ENCODE measurements at places on chromosomes 7 and 10.

GRCh38 chr10:96415891-96416554 is 57.2 kb upstream of the OPALIN start:
- DNase-seq: no peak

DNA sequence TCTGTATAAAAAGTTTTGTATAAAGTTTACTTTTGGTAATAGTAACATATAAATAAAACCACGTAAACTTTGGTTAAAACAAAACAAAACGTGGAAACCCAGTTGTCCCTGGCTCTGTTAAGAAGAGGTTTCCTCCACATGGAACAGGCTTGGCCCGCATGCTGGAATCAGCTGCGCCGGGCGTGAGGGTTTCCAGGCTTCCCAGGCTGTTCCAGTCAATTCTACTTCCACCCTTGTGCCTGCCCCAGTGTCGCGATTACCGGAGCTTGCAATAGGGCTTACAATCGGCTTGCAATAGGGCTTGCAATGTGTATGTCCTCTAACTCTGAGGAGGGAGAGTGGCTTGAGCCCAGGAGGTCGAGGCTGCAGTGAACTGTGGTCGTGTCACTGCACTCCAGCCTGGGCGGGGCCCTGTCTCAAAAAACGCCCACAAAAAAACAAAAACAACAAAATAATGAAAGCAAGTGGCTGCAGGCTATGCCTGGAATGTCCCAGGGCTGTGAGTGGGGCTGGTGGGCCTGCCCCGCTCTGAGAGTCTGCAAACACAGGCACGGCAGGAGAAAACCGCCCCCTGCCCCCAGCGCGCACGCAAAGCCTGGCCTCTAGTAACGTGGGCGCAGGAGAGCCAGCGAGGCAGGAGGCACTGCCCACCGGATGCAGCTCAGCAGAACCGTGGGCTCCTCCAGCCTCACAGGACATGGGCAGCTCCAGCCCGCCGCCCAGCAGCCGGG is 16.3 kb downstream of the CYP2W1 start:
- DNase-seq: no peak

DNA sequence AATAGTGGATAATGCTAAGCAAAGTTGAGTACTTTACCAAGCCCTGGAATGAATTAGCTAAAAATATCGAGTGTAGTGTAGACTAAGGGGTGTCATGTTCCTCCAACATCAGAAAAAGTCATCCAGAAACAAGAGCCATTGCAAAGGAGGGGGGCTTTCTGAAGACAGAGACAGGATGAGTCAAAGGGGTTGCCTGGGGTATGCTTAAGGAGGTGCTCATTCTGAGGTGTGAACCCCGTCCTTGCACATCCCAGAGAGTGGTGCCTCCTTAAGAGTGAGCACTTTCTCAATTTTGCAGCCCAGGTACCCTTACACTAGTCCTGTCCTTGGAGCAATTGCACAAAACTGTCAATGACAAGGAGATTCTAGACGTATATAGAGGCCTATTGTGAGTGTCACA is 43.1 kb upstream of the C10orf71 start:
- no peak for DNase-seq

DNA sequence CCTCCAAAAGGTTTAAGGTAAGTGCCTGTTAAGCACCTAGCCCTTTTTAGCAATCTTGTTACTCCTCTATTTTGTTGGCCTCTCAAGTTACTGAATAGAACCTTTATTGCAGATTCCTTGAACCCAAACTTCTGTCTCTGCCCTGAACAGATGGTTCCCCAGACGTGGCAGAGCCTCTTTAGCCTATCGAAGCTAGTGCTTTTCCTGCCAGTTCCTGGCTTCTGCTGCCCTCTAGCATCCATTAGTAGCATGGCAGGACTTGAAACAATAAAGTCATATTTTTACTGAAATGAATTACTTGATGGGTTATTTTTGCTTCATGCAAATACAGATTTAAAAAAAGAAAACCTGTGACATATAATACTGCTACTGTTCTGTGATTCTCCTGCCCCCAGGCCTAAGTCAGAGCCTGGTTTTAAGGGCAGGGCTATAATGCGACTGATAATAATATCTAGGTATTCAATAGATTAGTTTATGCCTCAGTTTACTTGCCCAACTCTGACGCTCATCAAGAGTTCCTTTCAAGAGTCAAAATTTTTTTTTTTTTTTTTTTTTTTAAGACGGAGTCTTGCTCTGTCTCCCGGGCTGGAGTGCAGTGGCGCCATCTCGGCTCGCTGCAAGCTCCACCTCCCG is 84.3 kb upstream of the PHF14 start:
- peak; percentile 26 for DNase-seq

DNA sequence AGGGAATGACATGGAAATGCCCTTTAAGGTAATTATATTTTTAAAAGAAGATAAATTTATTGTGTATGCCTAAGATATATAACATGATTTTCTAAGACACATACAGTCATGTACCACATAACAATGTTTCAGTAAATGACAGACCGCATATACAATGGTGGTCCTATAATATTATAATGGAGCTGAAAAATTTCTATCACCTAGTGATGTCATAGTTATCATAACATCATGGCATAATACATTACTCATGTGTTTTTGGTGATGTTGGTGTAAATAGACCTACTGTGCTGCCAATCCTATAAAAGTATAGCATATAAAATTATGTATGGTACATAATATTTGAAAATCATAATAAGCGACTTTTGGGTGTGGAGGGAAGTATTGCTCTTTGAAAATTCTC is 237.3 kb upstream of the SLC26A5 start:
- no peak for DNase-seq
